ENCODE measurements at places on chromosomes 2 and 18.

- DNase-seq: no peak
Observed at GRCh38 chr18:49018554-49019445, 68.0 kb upstream of the SMAD7 start.

GRCh38 chr2:177998006-177998405 lies 74.6 kb downstream of the PDE11A start:
- no peak for DNase-seq

DNA sequence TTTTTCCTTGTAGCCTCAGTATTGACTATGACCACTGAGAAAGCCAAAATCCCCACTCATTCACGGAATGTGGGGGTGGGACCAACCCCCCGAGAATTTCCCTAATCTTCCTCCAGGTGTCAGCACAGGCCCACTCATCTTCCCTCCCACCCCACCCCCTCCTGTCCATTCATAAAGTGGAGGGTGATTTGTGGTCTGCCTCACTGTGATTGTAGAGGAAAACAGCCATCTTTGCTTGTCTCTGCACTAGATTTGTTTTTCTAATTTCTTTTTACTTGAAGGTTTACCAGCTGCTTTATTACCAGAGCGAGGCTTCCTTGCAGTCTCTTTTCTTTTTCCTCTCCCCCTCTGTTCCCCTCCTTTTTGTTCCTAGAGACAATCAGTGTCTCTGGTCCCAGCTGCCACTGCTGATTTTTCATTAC lies 171.8 kb downstream of the ICOS start:
- peak; percentile 14 for DNase-seq

DNA sequence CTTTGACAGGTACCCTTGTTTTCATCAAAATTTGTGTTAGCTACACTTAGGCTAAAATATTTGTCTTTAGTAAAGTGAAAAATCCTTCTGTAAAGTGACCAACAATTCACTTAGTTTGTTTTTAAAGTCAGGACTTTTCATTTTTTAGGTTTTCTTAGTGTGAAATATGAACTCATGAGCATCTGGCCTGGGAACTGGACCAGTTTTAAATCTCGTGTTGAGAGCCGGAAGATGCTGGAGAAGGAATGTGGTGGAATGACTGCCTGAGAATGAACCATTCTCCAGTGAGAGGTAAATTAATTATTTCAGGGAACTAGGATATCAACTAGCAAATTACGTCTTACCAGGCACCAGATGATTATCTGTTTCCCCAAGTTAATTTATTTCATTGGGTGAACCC lies 305.7 kb downstream of the AGPS start:
- no peak for DNase-seq

GRCh38 chr2:203578759-203579643 lies 43.9 kb upstream of the RAPH1 start:
- peak; percentile 69 for DNase-seq

DNA sequence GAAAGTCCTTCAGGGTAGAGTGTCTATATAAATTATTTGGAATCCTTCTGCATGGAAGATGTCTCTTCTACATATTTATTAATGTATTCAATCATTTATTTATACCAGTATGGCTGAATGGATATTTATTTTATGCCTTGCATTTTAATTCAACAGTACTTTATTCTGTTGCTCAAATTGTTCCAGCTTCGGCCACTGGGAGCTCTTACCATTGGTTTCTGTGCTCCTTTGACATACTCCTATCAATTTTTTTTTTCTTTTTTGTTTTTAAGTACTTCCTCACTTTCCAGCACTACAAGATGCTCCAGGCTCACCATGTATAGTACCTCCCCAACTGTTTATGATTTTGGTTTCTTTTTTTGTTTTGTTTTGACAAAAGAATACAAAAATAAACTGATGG lies 39.4 kb upstream of the WIPF1 start:
- DNase-seq: peak; percentile 13

GRCh38 chr18:8615397-8616027 lies 6.3 kb downstream of the RAB12 start:
- peak; percentile 75 for DNase-seq

DNA sequence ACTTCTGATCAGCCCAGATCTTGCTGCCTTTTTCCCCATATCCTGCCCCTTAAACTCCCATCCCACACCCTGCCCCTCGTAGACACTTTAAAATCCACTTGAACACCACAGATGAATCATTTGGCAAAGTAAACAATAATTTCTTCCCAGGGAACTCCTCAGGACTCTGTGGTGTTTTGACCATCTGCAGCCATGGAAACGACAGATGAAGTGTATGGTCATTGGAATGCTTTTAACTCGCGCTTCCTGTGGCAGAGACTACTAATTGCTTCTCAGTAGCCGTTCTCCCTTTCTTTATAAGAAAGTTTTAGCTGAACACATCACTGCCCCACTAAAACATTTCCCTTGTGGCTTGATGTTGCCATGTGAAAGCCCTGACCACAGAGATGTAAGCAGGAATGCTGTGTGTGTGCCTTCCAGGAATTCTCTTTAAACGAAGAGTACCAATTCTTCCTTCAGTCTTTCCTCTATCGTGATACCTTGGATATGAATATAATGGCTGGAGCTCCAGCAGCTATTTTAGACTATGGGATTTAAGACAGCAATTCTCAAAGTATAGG lies 92.7 kb upstream of the PARD3B start:
- DNase-seq: no peak

- no peak for DNase-seq
Observed at GRCh38 chr2:163794635-163795034, 58.8 kb upstream of the FIGN start.

DNA sequence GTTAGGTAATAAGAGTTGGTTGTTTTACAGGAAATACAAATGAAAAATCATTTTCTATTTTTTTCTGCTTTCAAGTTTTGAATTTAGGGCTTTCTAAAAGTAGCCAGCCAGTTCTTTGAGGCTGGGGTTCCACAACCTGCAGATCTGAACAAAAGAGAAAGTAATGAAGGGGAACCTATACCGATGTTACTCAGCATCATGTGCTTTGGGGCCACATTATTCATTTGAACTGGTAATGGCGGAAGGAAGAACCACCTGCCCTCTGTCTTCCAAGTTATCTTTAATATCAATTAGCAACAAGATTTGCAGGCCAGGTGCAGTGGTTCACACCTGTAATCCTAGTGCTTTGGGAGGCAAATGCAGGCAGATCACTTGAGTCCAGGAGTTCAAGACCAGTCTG lies 12.9 kb upstream of the MRO start:
- no peak for DNase-seq

DNA sequence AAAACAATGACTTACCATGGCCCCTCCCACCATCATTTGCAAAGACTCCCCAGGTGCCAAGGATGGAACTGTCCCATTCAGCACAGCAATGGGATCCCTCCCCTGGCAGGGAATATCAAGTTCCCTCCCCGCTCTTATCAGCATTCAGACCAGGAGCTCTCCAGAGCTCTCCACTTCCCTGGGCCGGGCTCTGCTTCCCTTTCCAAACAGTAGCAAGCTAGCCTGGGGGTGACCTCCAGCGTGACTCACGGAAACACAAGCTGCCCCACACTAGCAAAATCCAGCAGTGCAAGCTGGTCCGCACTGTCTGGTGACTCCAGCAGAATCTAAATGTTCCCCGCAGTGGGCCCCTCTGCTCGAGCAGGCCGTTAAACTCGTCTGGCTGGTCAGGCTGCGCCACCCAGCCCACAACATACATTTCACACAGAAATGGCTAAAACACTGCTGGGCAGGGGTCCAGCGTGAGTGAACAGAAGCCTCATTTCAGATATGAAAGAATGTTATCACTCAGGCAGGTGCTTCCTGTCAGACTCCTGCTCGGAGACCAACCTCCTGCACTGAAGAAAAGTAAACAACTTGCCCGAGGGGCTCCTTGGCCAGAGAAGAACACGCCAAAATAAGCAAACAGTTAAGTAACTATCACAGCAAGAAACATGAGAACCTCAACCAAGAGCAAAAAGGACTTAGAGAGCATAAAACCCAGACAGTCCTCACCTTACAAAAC lies 33.9 kb downstream of the STAT1 start:
- DNase-seq: peak; percentile 23

DNA sequence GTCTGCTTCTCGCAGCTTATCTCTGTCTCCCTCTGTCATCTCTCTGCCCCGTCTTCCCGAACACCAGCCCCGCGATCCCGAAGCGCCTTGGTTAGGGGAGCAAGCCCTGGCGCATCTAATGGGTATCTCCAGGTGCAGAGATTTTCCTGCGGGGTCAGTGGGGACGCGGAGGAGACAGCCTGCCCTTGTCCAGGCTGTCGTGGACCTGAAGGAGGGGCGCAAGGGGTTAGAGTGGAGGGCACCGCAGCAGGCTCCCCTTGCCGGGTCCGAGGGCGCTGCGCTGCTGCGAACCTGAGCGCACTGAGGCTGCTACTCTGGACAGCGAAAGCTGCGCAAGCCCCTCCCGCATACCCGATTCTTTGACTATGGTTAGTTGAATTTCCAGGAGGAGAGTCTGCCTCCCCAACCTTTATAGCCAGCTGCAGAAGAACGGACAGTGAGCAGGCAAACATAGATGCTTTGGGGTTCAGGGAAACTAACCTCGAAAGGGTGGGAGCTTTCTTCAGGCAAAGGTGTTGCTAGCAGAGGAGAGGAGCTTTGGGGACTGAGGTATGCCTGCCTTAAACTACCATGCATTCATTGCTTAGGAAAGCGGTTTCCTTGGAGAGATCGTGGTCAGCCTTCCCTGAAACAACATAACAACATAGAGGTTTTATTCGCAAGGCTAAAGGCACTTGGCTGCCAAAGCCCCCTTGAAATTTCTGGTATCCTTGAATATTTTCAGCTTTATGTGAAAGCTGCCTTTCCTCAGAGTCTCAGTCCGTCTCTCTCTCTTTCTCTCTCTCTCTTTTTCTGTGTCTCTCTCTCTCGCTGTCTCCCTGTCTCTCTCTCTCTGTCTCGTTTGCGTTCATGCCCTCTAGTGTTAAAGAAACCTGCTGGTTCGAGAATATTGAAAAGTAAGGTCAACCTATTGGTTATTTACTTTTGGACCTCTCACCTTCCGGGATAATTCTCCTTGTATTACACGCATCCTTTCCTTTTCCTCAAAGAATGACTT lies 1.6 kb downstream of the GALNT13 start:
- no peak for DNase-seq

DNA sequence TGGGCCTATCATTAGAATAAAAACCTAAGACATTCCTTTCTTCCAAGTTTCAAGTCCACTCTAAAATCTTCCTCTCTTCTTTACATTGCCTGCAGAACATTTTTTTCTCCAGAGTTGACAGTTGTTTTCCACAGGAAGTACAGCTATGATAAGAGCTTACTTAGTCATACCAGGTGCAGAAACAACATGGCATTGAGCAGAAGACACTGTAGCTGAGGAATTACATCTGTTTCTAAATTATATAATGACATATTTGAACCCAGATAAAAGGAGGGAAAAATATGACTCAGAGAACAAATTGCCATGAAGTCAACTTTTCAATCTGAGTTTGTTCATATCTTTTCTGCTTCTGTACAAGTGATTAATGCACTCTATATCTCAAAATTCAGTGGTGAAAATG lies 30.2 kb downstream of the CMPK2 start:
- DNase-seq: no peak

DNA sequence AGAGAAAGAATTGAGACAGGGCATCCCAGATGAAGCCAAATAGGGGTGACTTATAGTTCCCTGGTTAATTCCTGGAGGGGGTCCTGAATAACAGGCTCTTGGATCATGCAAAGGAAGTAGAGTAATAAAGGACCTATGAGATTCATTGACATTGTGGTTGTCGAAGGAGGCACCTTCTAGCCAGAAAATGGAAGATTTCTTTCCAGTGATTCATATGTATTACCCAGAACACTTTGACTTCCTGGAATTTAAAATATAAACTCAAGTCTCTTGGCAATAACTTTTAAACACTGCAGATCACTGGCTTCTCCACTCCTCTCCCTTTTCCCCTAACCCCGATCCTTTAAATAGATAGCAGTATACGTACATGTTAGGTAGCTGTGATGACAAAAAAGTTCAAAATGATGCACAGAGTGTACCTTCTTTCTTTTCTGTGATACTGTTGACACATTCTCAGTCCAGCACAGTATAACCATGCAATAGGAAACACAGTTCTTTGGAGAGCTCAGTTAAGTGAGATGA lies 211.8 kb downstream of the LTBP1 start:
- DNase-seq: no peak
